ENCODE measurements at places on chromosomes 1 and 21. TPM values are rescaled to one million over a fixed set of nuclear protein-coding genes. Genes with fewer than 3 reads are reported as not detected.

The SLC37A1 gene
- 12.7 TPM for total RNA-seq

The ACTA1 gene
- total RNA-seq, result 4,424 TPM

The TDRD10 gene
- 3.7 TPM for total RNA-seq

The HPDL gene
- 0.21 TPM for total RNA-seq

The NADK gene
- 39.3 TPM for total RNA-seq

The ELK4 gene
- 23.0 TPM for total RNA-seq

The RNU1-2 gene
- under 0.01 TPM for total RNA-seq

The ATAD3C gene
- 1.3 TPM for total RNA-seq

The LCE1F gene
- total RNA-seq, result not detected

The HEYL gene
- 12.4 TPM for total RNA-seq

The BACE2 gene
- 43.2 TPM for total RNA-seq

The RAB4A gene
- total RNA-seq, result 46.7 TPM

The PCSK9 gene
- total RNA-seq, result 1.3 TPM

The FABP3 gene
- total RNA-seq, result 260 TPM

The IQGAP3 gene
- 10.3 TPM for total RNA-seq

The BARHL2 gene
- total RNA-seq, result not detected

The HSD3B2 gene
- not detected for total RNA-seq

The OR2T11 gene
- not detected for total RNA-seq

The KRTAP11-1 gene
- total RNA-seq, result not detected

The HMGCS2 gene
- 0.92 TPM for total RNA-seq

The RBM11 gene
- total RNA-seq, result not detected

The CCDC27 gene
- not detected for total RNA-seq

The LEFTY1 gene
- total RNA-seq, result not detected

The GSTM1 gene
- not detected for total RNA-seq

The SPATA1 gene
- total RNA-seq, result 1.1 TPM

The ACTL8 gene
- total RNA-seq, result not detected

The NHLH1 gene
- not detected for total RNA-seq

The KIF2C gene
- 12.5 TPM for total RNA-seq

The FAM167B gene
- 0.31 TPM for total RNA-seq

The ANKRD13C gene
- total RNA-seq, result 36.9 TPM

The MPC2 gene
- total RNA-seq, result 49.4 TPM

The SCCPDH gene
- 46.8 TPM for total RNA-seq

The DNAI4 gene
- 15.2 TPM for total RNA-seq

The GNG4 gene
- total RNA-seq, result 0.51 TPM

The PIGK gene
- 32.7 TPM for total RNA-seq

The HFM1 gene
- total RNA-seq, result 3.9 TPM

The ITLN2 gene
- total RNA-seq, result not detected

The DMRTA2 gene
- total RNA-seq, result not detected

All from tongue (tissue), 3 donors.